Activated T-helper 1 cell treated with anti-CD3 and anti-CD28 coated beads, Interleukin-12 subunit alpha, Interleukin-12 subunit beta, Interleukin-2, Interleukin-4 antibody, amounts not matched to agents 30 ng/mL and 10 ng/mL and 1 ng/mL, durations not matched to agents 14 hours and 24 hours and 36 hours (primary cell): ENCODE measurements at places on chromosomes 2 and 18. TPM values are rescaled to one million over a fixed set of nuclear protein-coding genes. Genes with fewer than 3 reads are reported as not detected.

GRCh38 chr2:160371251-160372009, 122.2 kb downstream of the RBMS1 start:
- DNase-seq: no peak

DNA sequence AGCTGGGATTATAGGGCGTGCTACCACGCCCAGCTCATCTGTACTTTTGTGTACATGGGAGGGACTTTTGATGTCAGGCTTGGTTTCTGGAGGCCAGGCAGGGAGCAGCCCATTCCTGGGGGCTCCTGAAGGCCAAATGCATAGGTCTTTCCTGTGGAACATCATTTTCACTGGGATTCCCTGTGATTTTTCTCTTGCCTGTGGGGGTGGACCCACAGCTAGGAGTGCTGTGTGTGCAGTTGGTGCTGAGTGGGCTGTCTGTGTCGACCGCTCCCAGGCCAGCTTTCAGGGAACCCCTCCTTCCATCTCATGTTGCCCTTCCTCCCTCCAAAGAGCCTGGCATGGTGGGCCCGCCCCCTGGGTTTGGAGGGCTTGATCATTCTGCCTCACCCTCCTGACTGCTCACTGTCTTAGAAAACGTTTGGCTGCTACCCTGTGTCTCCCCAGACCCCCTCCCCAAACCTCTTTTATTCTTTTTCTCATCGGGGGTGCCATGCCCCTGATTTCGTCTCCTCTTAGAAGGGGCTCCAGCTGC, 10.5 kb downstream of the EFHD1 start:
- DNase-seq: no peak

DNA sequence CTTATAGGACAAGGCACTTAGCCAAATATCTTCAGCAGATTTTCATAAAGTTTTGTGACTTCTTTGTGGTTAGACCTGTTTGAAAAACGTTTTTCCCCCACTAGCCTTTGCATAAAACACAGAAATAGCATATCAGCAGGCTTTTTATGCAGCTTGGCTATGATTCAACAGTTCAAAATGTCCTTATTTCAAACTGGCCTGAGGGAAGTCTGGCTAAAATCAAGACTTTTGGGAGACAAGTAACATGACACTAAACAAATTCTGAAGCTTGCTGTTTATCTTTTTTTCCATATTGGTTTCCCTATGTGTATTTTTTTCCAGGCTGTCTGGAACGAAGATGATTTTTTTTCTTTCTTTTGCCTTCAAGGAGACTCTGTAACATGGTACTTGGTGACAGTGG, 95.1 kb upstream of the L3MBTL4 start:
- no peak for DNase-seq

DNA sequence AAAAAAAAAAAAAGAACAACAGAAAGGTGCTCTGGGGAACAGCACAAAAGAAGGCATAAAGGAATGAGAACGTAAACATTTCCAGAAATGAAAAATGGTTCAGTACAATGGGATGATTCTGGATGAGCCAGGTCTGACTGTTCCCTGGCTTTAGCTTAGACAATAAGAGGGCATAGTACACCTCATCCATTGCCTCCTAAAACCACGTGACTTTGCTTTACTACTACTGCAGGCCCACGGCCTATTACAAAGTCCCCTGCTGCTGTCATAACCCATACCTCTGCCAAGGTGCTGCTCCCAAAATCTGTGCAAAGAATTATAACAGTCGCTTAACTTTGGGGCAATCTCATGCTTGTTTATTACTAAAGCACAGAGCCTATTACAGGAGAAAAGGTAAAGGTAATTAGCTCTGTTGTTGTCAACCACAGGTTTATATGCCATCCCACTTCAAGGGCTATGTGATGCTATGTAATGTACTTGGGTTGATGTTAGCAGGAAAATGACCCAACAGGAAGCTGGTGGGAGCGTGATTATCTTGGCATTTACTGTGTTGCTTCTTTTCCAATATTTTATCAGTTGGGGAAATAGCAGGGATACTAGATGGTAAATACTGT, 26.8 kb downstream of the STK17B start:
- no peak for DNase-seq

The GNLY gene
- total RNA-seq: 141 and 152 TPM in 2 replicates
